ENCODE measurements at places on chromosomes 13 and 19. TPM values are rescaled to one million over a fixed set of nuclear protein-coding genes. Genes with fewer than 3 reads are reported as not detected.

Gene IGSF23
- not detected for total RNA-seq

Gene ZNF77
- total RNA-seq: 1.7 TPM

Gene NLRP5
- total RNA-seq: not detected

Gene LILRB4
- total RNA-seq: not detected

Gene CCL25
- total RNA-seq: not detected

Gene TMEM59L
- total RNA-seq: 2.2 TPM

Gene ZNF587
- total RNA-seq: 26.2 TPM

Gene TMTC4
- total RNA-seq: 4.9 TPM

Gene MCEMP1
- not detected for total RNA-seq

Gene SHC2
- total RNA-seq: not detected

Gene GARIN5A
- 1.5 TPM for total RNA-seq

Gene ONECUT3
- total RNA-seq: not detected

Gene GRK1
- not detected for total RNA-seq

Gene DENND1C
- total RNA-seq: not detected

Gene IL4I1
- 0.69 TPM for total RNA-seq

Gene ZNF121
- total RNA-seq: 20.2 TPM

Gene TUBA3C
- total RNA-seq: not detected

- DNase-seq: no peak
- H3K27me3 ChIP-seq: no peaks in the 10 kb centered on the region
- no peak overlapping the region for H3K27ac ChIP-seq
These were observed 196.5 kb downstream of the GPC6 start for GRCh38 chr13:93422980-93423543.

- DNase-seq: no peak
- H3K4me3 ChIP-seq: no peak overlapping the region
- peaks cover 6% of the 10 kb centered on the region for H3K27me3 ChIP-seq
These were observed 8.3 kb upstream of the TLE6 start for GRCh38 chr19:2969104-2969504.

- peaks cover 6% of the 10 kb centered on the region for H3K4me1 ChIP-seq
- H3K36me3 ChIP-seq: peaks cover 45% of the 10 kb centered on the region
- no peak overlapping the region for H3K4me3 ChIP-seq
- peaks cover 1% of the 10 kb centered on the region for H3K27me3 ChIP-seq
- DNase-seq: no peak
These were observed 318.7 kb upstream of the SLITRK1 start for GRCh38 chr13:84200971-84201370.

- peaks cover 4% of the 10 kb centered on the region for H3K36me3 ChIP-seq
- DNase-seq: no peak
- no peak overlapping the region for H3K27ac ChIP-seq
- H3K4me1 ChIP-seq: no peaks in the 10 kb centered on the region
- H3K27me3 ChIP-seq: peaks cover 59% of the 10 kb centered on the region
These were observed 31.6 kb downstream of the MCF2L start for GRCh38 chr13:113000575-113000974.

DNA sequence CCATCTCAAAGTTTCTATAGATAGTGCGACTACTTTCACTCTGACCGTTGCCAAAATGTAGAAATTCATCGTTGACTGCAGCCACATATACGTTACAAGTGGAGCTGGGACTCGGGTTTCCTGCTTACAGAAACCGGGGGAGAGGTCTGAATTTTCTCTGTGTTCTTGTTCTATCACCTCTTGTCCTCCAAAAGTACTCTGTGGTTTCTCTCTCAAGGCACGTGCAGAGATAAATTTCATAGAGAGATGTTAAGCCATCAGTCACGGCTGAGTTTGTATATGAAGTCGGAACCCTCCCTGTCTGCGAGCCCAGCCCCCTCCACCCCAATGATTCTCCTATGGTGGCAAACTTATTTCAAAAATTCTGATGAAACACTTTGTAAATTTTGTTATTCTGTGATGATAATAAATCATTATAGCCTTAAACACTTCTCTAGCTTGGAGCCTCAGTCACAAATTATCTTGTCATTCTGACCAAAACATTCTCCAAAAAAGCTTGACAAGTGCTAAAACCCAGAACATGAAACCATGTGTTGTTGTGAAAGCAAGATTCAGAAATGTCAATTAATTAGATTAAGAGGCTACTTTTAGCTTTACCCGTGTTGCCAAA is 87.5 kb downstream of the TSHZ3 start:
- H3K36me3 ChIP-seq: peaks cover 11% of the 10 kb centered on the region
- H3K4me1 ChIP-seq: peaks cover 16% of the 10 kb centered on the region
- H3K4me3 ChIP-seq: no peak overlapping the region

- H3K4me3 ChIP-seq: no peak overlapping the region
- DNase-seq: no peak
- H3K4me1 ChIP-seq: peaks cover 20% of the 10 kb centered on the region
- peak overlapping the region; percentile 40 for H3K27ac ChIP-seq
These were observed 28.5 kb downstream of the GARRE1 start for GRCh38 chr19:34282611-34283519.

- H3K4me1 ChIP-seq: peaks cover 22% of the 10 kb centered on the region
- H3K27me3 ChIP-seq: peaks cover 20% of the 10 kb centered on the region
- H3K27ac ChIP-seq: no peak overlapping the region
- no peaks in the 10 kb centered on the region for H3K36me3 ChIP-seq
These were observed 27.6 kb downstream of the KCNC3 start for GRCh38 chr19:50301607-50301971.

DNA sequence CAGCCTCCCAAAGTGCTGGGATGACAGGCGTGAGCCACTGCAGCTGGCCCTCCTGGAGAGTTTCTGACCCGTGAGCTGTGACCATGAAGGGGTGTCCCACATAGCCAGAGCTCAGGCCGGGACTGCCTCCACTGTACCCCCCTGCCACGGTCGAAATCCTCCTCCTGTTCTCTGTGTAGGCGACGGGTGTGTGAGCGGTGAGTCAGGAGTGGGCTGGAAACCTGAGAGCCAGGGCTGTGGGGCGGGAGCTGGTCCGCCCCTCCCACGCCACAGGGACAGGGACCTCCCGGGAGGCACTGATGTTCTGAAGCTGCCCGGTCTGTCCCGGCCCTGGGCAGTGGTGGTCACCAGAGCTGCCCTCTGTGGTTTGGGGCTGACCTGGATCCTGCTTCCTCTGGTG is 3.9 kb downstream of the WDR18 start:
- H3K4me1 ChIP-seq: peaks cover 18% of the 10 kb centered on the region
- H3K27me3 ChIP-seq: peaks cover 9% of the 10 kb centered on the region
- no peak for DNase-seq
- no peak overlapping the region for H3K27ac ChIP-seq
- no peak overlapping the region for H3K4me3 ChIP-seq

GRCh38 chr13:36526897-36527296 is 94.6 kb downstream of the CCNA1 start:
- no peaks in the 10 kb centered on the region for H3K27me3 ChIP-seq
- no peak overlapping the region for H3K4me3 ChIP-seq
- H3K4me1 ChIP-seq: no peaks in the 10 kb centered on the region

- H3K27me3 ChIP-seq: peaks cover 28% of the 10 kb centered on the region
- DNase-seq: no peak
- no peak overlapping the region for H3K27ac ChIP-seq
- no peaks in the 10 kb centered on the region for H3K4me1 ChIP-seq
These were observed 725 bp downstream of the FAM124A start for GRCh38 chr13:51222686-51223559.

GRCh38 chr13:34031610-34032009 is 213.7 kb downstream of the RFC3 start:
- no peaks in the 10 kb centered on the region for H3K27me3 ChIP-seq
- peaks cover 4% of the 10 kb centered on the region for H3K36me3 ChIP-seq
- H3K27ac ChIP-seq: no peak overlapping the region
- H3K4me3 ChIP-seq: no peak overlapping the region

DNA sequence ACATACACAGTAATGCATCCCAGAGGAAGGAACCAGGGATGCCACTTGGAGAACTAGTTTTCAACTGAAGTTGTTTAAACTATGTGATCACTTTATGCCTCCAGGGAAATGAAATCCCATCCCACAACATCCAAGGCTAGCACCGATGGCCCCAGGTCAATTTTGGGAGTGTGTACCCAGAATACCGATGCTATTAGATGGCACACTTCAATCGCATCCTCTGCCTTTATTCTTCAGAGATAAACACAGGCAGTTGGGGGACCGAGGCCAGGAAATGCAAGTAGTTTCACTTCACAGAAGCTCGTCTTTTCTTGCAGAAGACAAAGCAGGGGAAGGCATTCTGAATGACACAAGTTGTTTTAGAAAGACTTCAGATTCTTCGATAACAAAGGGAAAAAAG is 13.8 kb downstream of the STK24 start:
- H3K4me1 ChIP-seq: peaks cover 85% of the 10 kb centered on the region
- H3K27me3 ChIP-seq: no peaks in the 10 kb centered on the region
- no peak for DNase-seq
- H3K36me3 ChIP-seq: peaks cover 24% of the 10 kb centered on the region
- peak overlapping the region; percentile 81 for H3K27ac ChIP-seq

GRCh38 chr13:91359111-91359510 is 11.6 kb downstream of the MIR17HG start:
- no peaks in the 10 kb centered on the region for H3K27me3 ChIP-seq
- no peak for DNase-seq
- H3K4me3 ChIP-seq: no peak overlapping the region
- H3K4me1 ChIP-seq: no peaks in the 10 kb centered on the region

- no peaks in the 10 kb centered on the region for H3K36me3 ChIP-seq
- peaks cover 28% of the 10 kb centered on the region for H3K4me1 ChIP-seq
- no peaks in the 10 kb centered on the region for H3K27me3 ChIP-seq
- DNase-seq: no peak
- H3K27ac ChIP-seq: no peak overlapping the region
These were observed 197.3 kb downstream of the LHFPL6 start for GRCh38 chr13:39405596-39406205.

- H3K27me3 ChIP-seq: peaks cover 3% of the 10 kb centered on the region
- peaks cover 15% of the 10 kb centered on the region for H3K36me3 ChIP-seq
- H3K4me3 ChIP-seq: no peak overlapping the region
- no peak for DNase-seq
- H3K27ac ChIP-seq: no peak overlapping the region
These were observed 12.0 kb upstream of the GAS6 start for GRCh38 chr13:113875837-113876281.

GRCh38 chr19:45595814-45596213 is 6.2 kb downstream of the GPR4 start:
- H3K27ac ChIP-seq: peak overlapping the region; percentile 51
- peak; percentile 26 for DNase-seq
- peaks cover 3% of the 10 kb centered on the region for H3K27me3 ChIP-seq
- H3K36me3 ChIP-seq: peaks cover 7% of the 10 kb centered on the region
- peaks cover 62% of the 10 kb centered on the region for H3K4me1 ChIP-seq
- no peak overlapping the region for H3K4me3 ChIP-seq

DNA sequence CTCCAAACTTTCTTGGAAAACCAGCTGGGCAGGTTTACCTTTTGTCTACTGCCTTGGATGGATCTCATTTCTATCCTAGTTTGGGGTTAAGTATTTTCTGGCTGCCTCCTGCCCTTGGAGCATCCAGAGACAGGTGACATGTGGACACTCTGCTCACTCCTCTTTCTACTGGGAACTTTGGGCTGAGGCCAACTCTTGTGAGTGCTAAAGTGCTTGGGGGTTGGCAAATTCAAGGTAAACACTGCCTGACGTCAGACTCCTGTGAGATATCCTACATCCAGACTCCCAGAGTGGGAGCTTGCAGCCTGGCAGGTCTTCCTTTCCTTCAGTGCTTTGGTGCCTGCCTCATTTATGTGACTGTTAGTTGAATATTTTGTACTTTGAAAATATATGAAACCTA is 388.1 kb downstream of the KCNRG start:
- no peak overlapping the region for H3K27ac ChIP-seq
- H3K4me3 ChIP-seq: no peak overlapping the region
- H3K4me1 ChIP-seq: peaks cover 24% of the 10 kb centered on the region
- peaks cover 20% of the 10 kb centered on the region for H3K27me3 ChIP-seq
- no peaks in the 10 kb centered on the region for H3K36me3 ChIP-seq

DNA sequence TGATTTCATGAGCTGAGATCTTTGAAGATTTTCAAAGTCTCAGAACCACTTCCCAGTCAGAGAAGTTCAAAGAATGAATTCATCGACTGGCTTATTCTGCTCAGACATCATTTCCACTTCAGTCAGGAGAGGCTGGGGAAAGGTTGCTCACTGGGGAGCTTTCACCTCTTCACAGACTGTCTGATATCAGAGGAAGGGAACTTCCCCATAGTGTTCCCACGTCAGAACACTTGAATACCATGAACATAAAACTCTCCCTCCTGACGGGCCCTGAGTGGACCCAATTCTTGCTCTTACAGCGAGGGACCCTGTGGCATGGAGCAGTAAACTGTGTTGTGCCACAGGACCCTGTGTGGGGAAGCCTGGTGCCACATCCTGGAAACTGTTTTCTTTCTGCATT is 492.6 kb downstream of the COG6 start:
- peaks cover 5% of the 10 kb centered on the region for H3K27me3 ChIP-seq
- H3K27ac ChIP-seq: no peak overlapping the region
- H3K4me1 ChIP-seq: peaks cover 14% of the 10 kb centered on the region
- no peak for DNase-seq

- no peaks in the 10 kb centered on the region for H3K4me1 ChIP-seq
- 0 out of 2 replicates have a peak, but pooled peaks cover 4% of the 10 kb centered on the region for H3K36me3 ChIP-seq
- no peak overlapping the region for H3K4me3 ChIP-seq
- H3K27ac ChIP-seq: no peak overlapping the region
- no peak for DNase-seq
- no peaks in the 10 kb centered on the region for H3K27me3 ChIP-seq
These were observed 680.8 kb downstream of the LIG4 start for GRCh38 chr13:107534548-107534947.

DNA sequence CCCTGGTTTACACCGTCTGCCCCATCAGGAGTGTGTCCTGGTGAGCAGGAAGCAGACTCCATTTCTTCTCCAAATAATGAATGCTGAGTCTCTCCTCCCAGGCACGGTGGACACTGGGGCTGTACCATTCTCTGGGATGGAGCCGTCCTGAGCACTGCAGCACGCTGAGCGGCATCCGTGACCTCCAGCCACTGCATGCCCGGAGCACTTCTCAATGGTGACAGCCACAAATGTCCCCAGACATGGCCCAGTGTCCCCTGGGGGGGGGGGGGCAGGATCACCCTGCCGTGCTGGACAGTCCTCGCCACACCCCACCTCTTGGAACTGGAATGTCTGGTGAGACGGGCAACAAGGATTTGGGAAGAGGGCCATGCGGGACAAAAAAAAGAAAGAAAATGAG is 37.4 kb downstream of the GNG7 start:
- no peak overlapping the region for H3K27ac ChIP-seq
- H3K4me1 ChIP-seq: no peaks in the 10 kb centered on the region
- H3K4me3 ChIP-seq: no peak overlapping the region
- H3K27me3 ChIP-seq: peaks cover 24% of the 10 kb centered on the region

DNA sequence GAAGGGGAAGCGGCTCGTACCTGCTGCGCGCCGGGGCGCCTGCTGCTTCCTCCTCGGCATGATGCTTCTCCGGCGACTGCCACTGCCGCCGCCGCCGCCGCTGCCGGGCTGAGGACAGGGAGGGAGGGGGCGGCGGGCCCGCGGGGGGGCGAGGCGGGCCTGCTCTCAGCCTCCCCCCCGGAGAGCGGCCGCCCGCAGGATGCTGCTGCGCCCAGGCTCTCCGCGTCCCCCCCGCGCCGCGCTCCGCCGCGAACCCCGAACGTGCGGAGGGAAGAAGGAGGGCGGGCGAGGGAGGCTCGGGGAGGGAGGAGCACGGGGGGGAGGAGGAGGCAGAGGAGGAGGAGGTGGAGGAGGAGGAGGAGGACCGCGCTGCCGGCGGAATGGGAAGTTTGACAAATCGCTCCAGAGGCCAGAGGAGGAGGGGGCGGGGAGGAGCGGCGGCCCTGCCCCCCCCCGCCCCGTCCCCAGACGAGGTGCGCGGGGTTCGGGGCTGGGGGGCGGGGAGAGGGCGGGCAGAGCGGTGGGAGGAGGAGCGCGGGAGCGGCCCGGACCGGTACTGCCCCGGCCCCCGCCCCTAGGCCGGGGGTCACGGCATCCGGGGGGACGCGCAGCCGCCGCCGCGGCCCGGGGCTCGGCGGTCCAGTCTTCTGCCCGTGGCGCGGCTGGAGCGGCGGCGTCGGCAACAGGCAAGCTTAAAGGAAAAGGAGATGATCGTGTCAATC is at the start of gene TSHZ3:
Gene TSHZ3 (minus strand): TSS at position 277 of the 722 bp plus-strand sequence. CDS start 217 bp downstream, at position 60.
- H3K27me3 ChIP-seq: no peaks in the 10 kb centered on the region
- peak within 1 kb of the TSS; percentile 55 for H3K27ac ChIP-seq
- H3K4me1 ChIP-seq: peaks cover 51% of the 10 kb centered on the region
- DNase-seq: peak; percentile 72
- H3K4me3 ChIP-seq: peak within 1 kb of the TSS; percentile 95

Measured in HFFc6 (cell line).